ENCODE measurements at places on chromosomes 11 and 22.

DNA sequence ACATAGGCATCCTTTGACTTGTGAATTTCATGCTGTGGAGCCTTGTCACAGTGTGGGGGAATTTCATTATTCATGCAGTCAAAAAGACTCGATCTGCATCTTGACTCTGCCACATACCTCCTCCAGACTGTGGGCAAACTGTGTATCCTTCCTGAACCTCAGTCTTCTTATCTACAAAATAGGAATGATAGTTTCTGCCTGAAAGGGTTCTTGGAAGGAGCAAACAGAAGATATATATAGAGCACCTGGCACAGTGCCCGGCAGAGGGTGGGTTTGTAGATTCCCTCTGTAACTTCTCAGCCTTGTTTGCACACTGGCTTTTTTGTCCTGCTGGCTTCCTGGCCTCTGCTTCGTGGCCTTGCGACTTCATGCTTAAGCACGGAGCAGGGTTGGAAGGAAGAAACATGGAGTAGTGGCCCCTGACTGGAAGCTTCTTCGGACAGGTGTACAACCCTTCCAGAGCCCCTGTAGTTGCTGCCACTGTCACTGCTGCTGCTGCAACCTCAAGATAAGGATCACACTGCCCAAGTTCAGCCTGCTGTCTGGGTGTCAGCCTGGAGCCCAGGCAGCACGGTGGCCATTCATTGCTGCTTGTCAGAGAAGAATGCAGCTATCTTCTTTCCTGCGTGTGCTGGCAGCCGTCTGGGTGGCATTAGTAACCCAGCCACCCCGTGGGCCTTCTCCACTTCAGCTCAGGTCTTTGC is 106.4 kb downstream of the MICAL2 start:
- no peak for DNase-seq

DNA sequence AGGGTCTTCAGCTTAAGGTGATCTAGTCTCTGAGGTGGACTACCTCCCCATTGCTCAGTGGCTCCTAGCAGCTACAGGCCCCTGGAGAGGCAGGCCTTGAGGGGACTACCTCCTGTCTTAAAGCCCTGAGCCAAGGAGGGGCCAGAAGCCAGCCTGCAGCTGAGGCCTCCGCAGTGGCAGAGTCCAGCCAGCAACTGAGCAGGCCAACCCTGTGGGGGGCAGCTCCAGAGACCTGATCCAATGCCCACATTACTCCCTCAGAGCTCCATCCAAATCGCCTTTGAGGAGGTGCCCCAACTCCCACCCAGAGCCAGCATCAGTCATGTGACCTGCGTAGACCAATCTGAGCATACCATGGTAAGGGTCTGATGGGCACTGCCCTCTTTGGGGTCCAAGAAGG is 2.7 kb downstream of the C2CD2L start:
- no peak for DNase-seq

- DNase-seq: no peak
These were observed 1.9 kb upstream of the ADM start for GRCh38 chr11:10302744-10303557.

GRCh38 chr11:62572431-62572830 is 1.3 kb downstream of the EEF1G start:
- DNase-seq: no peak

DNA sequence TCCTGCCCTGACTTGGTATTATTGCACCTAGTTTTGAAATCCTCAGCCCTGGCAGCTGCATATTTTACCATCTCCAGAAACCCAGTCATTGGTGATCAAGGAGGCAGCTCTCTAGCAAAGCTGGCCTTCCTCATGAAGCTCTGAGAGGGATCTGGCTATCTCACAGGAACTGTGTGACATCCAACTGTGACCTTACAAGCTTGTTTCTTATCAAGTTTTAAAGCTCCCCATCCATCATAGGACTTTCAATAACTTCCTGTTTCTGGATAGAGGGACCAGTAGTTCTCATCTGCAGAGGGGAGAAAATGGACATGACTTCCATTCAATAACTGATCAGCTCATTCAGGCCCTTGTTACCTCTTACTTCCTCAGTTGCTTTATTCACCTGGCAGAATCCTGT is 18.2 kb downstream of the CALCA start:
- no peak for DNase-seq

- peak; percentile 61 for DNase-seq
These were observed 218.8 kb downstream of the HIPK3 start for GRCh38 chr11:33475993-33476392.

GRCh38 chr11:86624366-86624765 is 48.0 kb downstream of the ME3 start:
- DNase-seq: no peak

DNA sequence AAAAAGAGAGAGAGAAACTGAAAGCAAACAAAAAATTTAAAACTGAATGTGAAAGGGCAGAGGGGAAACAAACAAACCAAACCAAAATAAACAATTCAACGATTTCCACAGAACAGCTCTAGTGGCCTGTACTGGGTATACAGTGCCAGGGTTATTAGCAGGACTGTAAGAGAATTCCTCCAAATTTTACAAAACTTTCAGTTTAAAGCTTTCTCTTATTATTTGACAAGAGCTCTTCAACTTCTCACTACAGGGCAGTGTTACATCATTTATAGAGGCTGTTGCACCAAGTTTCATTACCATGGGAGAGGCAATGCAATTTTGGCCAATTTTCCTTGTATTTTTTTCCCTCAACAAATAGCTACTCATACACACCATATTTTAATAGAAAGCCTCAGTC is 44.3 kb upstream of the CLPB start:
- no peak for DNase-seq

- DNase-seq: no peak
These were observed 46.1 kb downstream of the MICAL2 start for GRCh38 chr11:12156301-12157140.

DNA sequence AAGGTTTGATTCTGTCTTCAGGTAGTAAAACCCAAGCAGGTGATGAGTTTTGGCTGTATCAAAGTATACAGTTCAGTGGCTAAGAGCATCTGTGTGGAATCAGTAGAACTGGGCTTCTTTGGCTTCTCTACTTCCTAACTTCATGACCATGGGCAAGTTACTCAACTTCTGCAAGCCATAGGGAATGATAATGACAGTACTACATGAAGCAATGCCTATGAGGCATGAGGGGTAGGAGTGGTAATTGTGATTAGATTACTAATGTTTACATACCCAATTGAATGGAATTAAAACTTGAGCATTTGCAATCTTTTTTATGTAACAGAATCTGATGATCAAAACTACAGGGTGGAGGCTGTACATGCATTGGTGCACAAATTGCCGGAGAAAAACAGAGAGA is 164.3 kb downstream of the PGR start:
- DNase-seq: no peak

- DNase-seq: no peak
These were observed 64.5 kb downstream of the MPPED1 start for GRCh38 chr22:43476341-43476740.

DNA sequence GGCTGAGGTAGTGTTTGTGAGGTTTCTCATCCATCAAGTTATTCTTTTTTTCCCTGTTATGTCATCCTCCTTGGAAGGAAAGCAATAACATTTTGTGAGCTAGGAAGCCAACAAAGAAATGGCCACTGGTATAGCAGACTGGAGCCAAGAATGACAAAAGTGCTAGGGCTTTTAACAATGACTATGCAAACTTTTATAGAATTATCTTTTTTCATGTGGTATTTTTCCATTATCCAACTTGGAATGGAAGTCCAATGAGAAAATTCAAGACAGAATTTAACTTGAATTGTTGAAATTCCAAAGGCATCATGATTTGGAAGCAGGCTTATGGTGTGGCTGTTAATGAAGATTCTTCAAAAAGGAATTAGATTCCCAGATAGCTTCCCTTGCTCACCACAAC is 216.4 kb upstream of the PDGFD start:
- no peak for DNase-seq

GRCh38 chr22:19812910-19813309 is 41.8 kb downstream of the GNB1L start:
- no peak for DNase-seq

DNA sequence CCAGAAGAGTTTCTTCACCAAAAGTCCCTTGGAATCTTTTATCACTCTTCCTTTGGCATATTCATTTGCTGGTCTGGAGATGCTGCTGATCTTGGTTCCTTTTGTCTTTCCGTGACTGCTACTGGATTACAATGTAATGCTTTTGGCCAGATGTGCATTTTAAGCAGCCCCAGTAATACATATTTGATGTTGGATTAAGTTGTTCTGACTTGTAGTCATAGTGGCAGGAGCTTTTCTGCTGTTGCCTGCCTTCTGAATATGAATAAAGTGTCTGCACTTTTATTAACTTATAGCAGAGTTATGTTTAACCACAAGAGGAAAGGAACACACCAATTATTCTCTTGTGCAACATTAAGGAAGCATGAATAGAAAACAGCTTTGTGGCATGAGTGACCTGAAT is 360.0 kb upstream of the DDI1 start:
- DNase-seq: no peak

- DNase-seq: no peak
These were observed 57.6 kb downstream of the SMIM38 start for GRCh38 chr11:69213316-69213715.

- DNase-seq: no peak
These were observed 12.4 kb downstream of the ADM start for GRCh38 chr11:10317151-10317755.

DNA sequence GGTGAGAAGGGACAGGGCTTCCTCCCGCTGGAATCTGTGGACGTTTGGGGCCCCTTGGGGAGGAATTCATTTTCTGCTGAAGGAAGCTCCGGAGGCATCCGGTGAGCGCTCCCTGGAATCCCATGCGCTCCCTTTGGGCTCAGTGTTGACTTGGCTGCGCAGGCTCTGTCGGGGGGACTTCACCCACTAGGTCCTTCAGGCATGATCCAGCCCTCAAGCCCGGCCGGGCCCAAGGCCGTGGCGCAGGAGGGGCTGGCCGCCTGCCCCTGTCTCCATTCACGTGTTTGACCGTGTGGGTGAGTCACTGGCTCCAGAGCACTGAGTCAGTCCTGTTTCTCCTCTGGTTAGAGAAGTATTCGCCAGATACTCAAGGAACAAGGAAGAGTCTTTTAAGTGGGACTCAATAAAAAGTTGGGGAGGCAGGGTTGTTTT is 1.4 kb downstream of the CTTN start:
- DNase-seq: no peak
